ENCODE measurements at places on chromosomes 2 and 18.

GRCh38 chr2:46943881-46944798 is 28.5 kb upstream of the MCFD2 start:
- no peak for DNase-seq

- no peak for DNase-seq
Observed at GRCh38 chr2:181575650-181576025, 81.3 kb downstream of the CERKL start.

- DNase-seq, result no peak
Observed at GRCh38 chr18:27121108-27121507, 64.0 kb downstream of the CHST9 start.

DNA sequence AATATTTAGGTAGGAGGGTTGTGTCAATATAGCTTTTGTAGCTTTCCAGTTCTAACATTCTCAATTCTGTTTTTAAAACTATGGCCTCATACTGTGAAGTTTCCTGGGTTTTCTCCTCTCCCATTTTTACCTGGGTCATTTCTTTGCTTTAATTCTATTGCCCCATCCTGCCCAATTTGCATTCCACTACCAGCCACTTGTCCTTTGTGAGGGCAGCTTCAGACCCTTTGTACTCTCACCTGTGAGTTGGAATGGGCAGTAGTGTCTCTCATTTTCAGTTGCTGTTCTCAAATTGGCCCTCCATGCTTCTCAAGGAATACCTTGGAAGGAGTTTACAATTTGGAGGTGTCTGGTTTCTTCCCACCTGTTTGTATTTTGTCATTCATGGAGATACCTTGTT is 108.4 kb downstream of the CAMKMT start:
- no peak for DNase-seq

DNA sequence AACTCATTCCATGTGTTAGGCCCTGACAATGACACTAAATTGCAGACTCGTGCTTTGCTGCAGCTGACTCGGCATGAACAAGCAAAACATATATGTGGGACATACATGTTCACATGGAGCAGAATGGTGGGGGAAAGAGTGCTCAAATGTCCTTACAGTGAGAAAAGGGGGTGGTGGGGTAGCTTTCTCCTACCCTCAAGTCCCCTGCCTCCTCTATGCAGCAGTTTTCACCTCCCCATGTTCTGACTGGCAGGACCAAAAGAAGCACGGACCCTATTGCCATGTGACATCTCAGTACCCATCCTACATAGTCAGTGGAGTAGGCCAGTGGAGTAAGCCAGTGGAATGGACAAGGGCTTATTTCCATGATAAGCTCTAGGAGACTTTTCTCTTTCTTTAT is 259.3 kb downstream of the TTC32 start:
- no peak for DNase-seq

- no peak for DNase-seq
Observed at GRCh38 chr2:240998706-240998994, 232 bp downstream of the SNED1 start.

GRCh38 chr2:120344214-120344975 is 1.5 kb upstream of the INHBB start:
- DNase-seq, result peak; percentile 55

DNA sequence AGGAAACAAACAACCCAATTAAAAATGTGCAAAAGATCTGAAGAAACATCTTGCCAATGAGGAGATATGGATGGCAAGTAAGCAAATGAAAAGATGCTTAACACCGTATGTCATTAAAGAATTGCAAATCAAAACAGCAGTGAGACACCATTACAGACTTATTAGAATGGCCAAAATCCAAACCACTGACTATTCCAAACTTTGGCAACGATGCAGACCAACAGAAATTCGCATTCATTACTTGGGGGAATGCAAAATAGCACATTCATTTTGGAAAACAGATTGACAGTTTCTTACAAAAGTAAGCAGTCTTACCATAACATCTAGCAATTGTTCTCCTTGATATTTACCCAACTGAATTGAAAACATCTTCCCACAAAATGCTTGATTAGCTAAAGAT is 1118.7 kb downstream of the SUCLG1 start:
- DNase-seq, result no peak

DNA sequence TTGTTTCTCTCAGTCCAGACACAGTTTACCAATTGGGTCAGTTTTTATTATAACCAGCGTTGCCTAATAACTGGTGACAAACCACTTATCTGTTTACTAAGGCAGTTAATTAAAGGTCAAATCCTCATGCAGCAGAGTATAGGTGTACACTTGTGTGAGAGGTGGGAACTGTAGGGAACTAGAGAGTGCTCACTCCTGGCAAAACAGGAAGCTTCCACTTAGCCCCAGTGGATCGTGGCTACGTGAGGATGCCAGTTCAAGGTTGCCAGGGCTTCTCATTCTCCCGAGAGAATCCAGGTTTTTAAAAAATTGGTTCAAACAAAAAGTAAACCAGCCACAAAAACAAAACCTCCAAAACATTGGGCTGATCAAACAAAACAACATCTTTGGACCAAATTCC is 8.1 kb downstream of the CYBRD1 start:
- DNase-seq, result no peak

DNA sequence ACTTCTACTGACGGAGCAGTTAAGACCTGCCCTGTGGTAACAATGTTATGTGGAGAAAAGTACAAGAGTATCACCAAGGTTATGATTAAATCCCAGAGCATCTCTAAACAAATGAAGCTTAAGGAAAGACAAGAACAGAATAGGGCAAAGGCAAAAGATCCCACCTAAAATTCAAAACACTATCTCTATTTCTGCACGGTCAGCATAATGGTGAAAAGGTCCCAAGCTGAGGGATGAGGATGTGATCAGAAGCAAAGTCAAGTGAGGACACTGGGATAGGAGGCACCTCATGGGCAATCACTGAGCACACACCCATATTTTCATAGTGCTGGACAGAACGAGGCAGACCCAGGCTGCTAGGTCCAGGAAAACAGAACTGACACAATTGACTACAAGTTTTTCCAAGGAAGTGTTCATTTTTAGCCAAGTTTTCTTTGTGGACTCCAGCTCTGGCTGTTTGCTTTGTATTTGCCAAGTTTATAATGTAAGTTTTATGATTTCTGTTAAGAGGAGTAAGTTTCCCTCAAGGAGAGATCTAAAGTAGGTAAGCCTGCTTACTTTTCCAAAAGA is 77.8 kb downstream of the NCKAP5 start:
- no peak for DNase-seq

GRCh38 chr2:3807853-3808252 is 104.5 kb downstream of the DCDC2C start:
- no peak for DNase-seq

DNA sequence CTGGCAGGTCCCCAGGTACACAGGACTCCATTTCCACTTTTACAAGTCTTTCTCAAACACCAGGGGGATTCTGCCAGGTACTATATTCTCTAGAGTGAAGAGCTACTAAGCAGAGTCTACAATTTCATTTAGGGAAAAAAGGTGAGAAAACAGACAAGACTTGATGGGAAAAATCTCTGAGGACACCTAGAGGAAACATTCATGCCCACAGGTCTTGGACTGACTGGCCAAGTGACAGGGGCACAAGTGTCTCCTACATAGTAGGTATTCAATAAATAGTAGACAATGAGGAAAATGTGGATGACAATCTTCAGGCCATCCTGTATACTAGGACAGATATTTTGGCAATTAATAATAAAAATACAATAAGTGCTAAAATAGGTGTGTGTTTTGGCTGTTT is 228.6 kb downstream of the CLIP4 start:
- DNase-seq, result no peak

DNA sequence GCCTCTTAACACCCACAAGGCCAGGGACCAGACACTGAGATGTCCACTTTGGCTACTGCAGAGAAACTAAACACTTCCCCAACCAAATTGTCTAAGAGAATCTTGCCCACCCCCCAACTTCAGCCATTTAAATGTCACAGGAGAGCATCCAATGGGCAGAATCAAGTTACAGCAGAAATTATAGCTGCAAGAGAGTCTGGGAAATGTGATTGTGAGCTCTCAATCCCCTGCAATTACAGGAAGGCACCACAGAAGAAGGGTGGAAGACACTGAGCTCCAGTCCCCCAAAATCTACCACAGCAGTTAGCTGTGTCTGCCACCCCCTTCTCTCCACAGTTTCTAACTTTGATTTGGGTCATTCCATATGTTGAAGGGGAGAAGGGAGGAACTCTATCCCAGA is 103.5 kb upstream of the ATL2 start:
- DNase-seq, result no peak

GRCh38 chr2:160180172-160180571 is 19.9 kb downstream of the ITGB6 start:
- no peak for DNase-seq

- DNase-seq, result no peak
Observed at GRCh38 chr2:194264586-194264985, 1392.4 kb upstream of the SLC39A10 start.

DNA sequence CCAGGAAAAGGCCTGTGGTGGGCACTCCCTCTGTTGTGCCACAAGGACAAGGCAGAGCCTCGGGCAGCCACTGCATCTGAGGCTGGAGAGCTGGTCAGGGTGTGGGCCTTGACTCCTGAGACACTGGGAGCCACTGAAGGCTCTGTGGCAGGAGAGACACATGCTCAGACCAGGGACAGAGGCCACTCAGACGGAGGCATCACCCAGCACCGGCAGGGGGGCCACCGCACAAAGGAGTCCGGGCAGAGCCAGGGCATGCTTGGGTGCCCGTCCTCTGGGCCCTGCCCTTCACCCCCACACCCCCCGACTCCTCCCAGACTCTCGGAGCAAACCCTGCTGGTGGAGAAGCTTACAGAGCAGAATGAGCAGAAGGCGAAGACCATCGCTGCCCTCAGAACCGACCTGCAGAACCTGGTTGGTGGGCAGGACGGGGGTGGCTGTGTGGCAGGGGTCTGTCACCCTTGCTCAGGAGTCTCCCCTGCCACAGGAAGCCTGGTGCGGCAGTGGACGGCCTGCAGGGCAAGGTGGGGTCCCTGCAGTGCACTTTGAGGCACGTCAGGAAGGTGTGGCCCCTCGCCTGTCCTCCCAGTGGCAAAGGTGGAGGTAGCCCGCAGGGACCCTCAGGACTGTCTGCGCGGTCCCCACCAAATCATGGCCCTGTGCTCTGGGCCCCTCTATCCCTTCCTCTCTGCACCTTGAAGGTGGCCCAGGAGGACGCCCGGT is 26.0 kb downstream of the CROCC2 start:
- DNase-seq, result no peak

- DNase-seq, result no peak
Observed at GRCh38 chr2:209382775-209383174, 41.1 kb upstream of the MAP2 start.

DNA sequence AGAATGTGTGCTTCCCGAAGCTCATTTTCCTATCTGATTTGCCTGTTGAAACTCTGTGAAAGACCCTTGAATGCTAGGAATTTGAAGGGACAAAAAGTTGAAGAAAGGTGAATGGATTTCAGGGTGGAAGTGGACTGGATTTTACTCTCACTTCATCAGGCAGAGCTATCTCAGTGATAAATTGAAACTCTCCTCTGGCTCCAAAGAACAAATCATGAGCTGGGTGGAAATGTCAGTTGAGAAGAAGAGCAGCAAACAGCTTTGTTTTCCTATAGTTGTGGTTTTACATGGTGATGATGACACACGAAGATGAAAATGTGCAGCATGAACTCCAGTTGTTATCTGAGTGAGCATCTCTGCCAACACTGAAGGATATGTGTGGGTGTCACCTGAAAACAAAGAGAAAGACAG is 34.4 kb downstream of the CD28 start:
- DNase-seq, result no peak

- no peak for DNase-seq
Observed at GRCh38 chr2:26682155-26682554, 10.4 kb upstream of the KCNK3 start.

DNA sequence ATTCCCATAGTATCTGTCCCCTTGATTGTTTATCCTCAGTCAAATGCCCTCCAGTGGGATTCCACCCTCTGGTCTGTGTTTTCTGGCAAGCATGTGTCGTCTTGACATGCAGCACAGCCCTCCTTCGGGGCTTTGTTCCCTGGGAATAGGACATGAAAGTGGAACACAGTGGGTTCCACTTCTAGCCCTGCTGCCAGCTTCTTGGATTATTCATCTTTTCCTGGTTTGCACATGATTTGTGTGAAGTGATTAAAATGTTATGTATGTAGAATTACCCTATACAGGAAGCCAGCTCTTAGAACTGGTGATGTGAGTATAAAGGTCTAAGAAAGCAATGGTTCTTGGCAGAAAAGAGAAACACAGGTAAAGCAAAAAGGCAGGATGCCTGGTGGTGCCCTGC is 142.3 kb downstream of the TANC1 start:
- DNase-seq, result no peak

DNA sequence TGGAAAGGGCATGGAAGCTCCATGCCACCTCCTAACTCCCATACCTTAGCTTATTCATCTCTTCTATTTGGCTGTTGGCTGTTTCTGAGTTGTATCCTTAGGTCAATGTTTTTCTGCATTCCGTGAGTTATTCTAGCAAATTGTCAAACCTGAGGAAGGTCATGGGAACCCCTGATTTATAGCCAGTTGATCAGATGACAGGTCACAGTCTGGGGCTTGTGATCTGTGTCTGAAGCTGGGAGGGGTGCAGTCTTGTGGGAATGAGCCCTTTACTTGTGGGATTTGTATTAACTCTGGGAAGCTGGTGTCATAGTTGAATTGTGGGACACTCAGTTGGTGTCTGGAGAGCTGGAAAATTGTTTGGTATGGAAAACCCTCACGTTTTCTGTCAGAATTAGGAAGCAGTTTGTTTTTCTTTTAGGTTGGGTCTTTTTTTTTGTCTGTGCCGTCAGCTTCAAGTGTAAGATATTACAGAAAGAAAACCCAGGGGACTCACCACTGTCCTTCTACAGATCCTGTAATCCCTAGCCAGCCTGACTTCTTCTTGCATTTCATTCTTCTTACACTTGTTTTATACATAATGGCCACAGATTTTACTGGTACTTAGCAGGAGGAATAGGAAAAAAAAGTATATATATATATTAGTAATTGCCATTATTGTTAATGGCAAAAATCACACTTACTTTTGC is 137.9 kb downstream of the LRRTM1 start:
- DNase-seq, result no peak

DNA sequence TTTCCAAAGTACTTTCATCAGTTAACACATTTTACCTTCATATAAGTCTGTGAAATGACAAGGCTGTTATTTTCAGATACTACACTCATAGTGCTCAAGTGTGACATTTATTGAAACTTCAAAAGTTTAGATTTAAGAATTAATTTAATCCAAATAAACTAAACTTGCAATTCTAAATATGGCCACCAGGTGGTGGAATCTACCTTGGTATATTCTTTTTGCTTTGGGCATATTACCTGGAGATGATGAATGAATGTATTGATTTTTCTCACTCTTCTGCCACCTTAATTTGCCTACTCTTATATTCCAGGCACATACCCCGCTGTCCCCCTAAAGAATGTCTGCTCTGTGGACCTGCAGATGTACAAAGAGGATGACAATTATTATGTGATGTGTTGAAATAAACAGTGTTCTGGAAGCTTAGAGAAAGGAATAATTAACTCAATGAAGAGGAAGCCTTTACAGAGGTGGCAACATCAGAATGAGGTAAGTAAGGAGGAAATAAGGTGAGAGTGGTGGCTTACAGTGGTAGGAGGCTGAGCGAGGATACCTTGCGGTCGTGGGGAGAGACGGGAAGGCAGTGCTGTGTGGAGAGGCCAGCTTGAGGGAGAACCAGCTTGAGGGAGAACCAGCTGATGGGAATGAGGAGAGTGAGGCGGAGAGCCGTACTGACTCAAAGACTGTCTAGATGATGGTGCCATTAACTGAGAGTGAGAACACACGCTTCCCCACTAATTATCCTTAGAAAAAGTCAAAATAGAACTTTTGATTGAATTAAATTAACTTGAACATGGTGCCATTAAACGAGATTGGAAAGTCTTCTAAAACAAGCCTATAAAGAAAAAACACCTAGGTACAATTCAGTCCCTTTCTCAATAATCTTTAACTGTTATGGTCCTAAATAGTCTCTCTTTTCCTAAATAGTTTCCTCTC is 179.5 kb downstream of the CELF4 start:
- peak; percentile 33 for DNase-seq

Measured in AG08396 (cell line).